ENCODE measurements at places on chromosomes 7 and 10. TPM values are rescaled to one million over a fixed set of nuclear protein-coding genes. Genes with fewer than 3 reads are reported as not detected.

RHOBTB1 gene
- 4.8 TPM for total RNA-seq

NKX2-3 gene
- total RNA-seq, result not detected

PAPOLB gene
- total RNA-seq, result not detected

ADAP1 gene
- total RNA-seq, result 32.2 TPM

MALRD1 gene
- not detected for total RNA-seq

Measured in airway epithelial cell (primary cell).